Left lung (tissue), 14 donors: ENCODE measurements at places on chromosomes 7 and 10. TPM values are rescaled to one million over a fixed set of nuclear protein-coding genes. Genes with fewer than 3 reads are reported as not detected.

DNA sequence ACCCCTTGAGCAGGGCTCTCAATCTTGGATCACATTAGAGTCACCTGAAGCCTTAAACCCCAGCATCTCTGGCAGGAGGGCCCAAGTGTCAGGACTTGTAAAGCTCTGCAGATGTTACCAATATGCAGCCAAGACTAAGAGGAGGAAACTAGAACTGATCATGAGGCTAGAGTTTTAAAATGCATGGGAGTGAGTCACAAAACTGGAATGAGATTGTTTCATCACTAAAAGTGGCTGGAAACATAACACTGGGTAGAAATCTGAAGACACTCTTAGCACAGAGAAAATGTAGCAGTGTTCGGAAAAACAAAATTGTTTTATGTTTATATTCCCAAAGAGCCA is 63.3 kb upstream of the GHITM start:
- no peak for DNase-seq

DNA sequence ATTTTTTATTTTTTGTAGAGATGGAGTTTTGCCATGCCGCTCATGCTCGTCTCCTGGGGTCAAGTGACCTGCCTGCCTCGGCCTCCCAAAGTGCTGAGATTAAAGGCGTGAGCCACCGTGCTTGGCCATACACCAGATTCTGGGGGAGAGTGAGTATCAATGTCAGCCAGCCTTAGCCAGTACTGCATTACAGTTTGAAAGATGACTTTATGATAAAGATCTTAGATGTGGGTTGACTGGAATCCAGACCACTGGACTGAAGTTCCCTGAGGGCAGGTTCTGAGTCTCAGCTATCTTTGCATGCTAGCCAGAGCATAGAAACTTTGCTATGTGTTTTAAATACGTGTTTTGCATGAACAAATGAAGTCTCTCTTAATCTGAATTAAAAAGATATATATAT is 117.2 kb upstream of the EFCAB10 start:
- DNase-seq = no peak

LRRC4 gene
- total RNA-seq = 24.4 TPM

DNA sequence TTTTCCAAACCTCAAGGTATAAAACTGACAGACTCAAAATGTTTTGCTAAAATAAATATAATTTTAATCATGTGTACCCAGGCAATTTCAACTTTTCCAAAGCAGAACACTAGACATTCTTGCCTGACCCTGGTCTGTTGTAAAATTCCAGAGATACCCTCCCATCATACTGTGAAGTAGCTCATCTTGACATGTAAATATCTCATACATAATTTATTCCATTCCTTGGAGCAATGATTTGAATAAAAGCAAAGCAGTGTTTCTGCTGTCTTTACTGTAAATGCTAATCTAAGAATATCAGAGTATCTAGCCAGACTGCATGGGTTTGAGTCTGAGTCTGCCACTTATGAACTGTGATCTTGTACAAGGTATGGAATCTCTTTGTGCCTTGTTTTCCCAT is 68.9 kb downstream of the TES start:
- no peak for DNase-seq

- DNase-seq = peak; percentile 31
These were observed 6.8 kb upstream of the LAT2 start for GRCh38 chr7:74202841-74203556.

HABP2 gene
- total RNA-seq = 0.24 TPM

GRCh38 chr7:106864298-106865081 is 592 bp upstream of the PIK3CG start:
- DNase-seq = no peak

DNA sequence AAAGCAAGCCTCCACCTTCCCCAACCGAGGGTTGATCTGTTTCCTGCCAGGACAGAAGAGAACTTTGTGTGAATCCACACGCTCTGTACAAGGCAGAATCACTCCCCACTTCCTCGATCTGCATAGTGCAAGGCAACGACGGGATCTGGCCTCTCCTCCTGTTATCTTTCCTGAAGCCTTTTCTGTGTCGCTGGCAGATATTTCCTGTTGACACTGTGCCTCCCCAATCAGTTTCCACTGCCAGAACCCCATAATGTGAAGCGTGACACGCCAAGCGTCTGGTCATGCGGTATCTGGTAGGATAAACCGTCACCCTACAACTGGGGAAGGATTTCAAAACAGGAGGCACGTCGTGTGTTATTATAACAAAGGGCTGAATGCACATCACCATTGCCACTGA is 57.2 kb downstream of the FAM171A1 start:
- no peak for DNase-seq

GPC2 gene
- total RNA-seq = 3.5 TPM

DNA sequence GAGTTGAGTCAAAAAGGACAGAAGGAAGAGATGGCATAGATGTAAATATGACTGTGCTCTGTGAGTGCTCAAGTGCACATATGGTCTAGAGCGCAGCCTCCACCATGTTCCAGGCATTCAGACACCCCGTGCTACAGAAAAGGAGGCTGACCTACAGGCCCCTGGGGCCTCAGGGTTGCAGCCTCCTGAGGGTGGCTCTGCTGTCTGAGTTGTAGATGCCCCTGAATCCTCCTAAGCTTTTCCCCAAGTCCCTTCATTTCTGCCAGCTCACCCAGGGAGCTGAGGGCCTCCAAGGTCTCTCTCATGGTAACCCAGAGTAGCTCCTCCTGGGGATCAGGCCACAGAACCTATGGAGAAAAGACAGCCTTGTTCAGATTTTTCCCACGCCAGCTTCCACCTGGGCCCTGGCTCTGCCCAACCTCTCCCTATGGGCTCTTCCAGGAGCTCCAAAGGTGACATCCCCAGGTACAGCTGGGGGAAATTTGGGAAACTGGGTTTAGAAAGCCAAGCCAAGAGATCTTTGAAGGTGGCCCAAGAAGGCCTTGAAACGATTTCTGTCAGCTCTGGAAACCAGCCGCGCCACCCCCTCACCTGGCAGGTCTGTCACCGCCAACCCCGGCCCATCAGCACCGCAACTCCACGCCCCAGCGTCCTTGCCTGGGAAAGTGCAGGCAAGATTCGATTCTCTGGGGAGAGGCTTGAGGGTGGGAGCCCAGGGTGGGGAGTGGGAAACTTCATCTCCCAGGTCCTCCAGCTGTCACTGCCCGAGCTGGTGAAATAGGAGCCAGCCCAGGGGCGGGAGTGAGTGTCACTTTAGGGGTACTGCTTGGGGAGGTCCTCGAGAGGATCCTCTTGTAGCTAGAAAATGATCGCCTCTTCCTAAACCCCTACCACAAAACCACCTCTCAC is 2.4 kb downstream of the ZNF467 start:
- DNase-seq = no peak

DNA sequence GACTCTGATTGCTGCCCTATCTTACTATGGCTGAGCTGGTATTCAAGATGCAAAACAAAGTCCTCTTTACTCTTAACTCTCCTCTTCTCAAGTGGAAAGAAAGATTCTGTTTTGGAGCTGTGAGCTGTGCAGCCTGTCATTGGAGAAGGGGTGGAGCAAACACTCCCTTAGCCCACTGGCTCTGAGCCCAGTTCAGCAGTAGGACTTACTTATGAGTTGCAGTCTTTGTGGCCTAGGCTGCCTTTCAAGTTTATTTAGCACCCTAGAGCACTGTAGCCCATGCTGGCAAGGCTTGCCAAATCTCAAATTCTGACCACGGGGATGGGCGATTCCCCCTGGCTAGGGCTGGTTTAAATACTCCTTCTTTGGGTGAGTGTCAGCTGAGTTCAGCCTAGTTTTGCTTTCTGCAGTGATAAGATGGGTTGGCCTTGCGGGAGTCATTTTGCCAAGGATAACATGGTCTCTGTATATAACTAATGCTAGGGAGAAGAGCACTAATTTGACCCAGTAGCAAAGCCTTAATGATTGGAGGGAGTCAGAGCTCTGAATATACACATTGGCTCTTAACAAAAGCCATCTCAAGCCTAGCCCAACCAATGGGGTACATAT is 110.2 kb downstream of the MYO3A start:
- peak; percentile 31 for DNase-seq

GRCh38 chr7:80298201-80298600 is 163.6 kb downstream of the GNAI1 start:
- no peak for DNase-seq

SPOCK2 gene
- total RNA-seq = 69.7 TPM

DNA sequence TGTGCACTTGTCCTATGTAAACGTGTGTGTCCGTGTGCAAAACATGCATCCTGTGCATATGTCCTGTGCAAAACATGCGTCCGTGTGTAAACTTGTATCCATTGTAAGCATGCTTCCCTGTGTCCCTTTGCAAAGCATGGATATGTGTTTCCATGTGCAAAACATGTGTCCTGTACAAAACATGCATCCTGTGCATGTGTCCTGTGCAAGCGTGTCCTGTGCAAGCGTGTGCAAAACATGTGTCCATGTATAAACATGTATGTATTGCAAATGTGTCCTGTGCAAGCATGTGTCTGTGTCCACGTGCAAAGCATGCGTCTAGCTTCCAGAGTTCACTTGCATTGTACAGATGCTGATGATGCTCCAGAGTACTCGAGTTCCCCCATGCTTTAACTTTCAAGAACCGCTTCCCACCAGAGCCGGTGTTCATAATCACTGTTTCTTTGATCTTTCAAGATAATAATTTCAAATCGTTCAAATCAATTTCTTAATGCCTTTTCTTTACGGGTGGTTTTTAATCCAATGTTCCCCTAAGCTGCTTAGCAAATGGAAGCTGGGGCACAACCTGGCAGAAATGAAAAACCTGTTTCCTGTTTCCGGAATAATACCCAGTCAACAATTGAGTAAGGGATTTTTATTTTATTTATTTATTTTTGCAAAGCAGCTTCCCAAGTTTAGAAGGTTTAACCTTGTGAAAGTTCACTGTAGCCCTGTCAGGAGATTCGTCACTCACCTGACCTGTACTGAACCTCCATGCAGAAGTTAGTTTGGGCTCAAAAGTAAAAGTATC is 641 bp upstream of the ASB13 start:
- DNase-seq = no peak

CDK6 gene
- total RNA-seq = 20.3 TPM

ATP6V0A4 gene
- 7.3 TPM for total RNA-seq

NEUROD6 gene
- not detected for total RNA-seq

TAC1 gene
- total RNA-seq = not detected

DNA sequence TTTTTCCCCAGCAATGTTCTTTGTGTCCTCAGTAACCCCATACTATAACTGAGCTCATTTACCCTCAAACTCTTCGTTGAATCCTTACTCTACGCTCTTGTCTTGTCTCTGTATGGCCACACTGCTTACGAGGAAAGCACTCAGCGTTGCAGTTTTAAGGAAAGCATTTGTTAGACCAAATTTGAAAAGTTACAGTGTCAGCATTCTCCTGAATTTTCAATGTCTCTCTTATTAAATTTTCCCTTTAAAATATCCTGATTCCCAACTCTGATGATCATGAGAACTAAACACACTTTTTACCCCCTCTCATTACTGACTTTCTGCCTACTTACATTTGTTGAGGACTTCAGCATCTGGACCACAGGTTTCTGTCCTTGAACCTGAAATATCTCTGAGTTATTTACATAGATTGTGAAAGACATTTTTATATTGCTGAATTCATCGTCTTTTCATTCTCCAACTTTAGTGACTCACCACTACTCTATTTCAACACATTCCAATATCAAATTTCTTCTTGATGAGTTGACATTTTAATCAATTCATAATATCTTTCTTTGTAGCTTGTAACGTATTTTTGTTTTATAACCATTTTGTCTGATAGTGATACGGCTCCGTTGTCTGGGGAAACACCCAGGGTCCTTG is 19.8 kb upstream of the VWDE start:
- no peak for DNase-seq

GRCh38 chr7:99029466-99030435 is 114.2 kb downstream of the SMURF1 start:
- DNase-seq = no peak

- no peak for DNase-seq
These were observed 206.5 kb upstream of the CNTNAP2 start for GRCh38 chr7:145909991-145910513.

NOLC1 gene
- total RNA-seq = 34.1 TPM

- no peak for DNase-seq
These were observed 421.4 kb downstream of the PLXNA4 start for GRCh38 chr7:132154695-132155471.

CYP3A4 gene
- total RNA-seq = not detected

DNA sequence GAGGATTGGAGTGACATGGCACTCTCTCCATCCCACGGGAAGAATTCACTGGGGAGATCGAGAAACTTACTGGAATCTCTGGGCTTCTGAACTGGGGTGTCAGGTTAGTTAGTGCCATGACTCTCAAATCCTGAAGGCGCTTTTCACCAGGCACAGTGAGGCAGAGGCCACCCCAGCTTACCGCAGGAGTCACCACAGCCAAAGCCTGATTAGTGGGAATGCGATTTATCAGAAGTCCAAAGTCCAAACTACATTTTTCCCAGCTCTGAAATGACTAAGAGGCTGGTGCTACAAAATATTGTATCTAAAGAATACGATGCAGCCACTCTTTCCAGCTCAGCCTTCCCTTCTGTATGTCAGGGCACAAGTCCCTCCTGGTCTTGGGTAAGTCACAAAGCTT is 334.8 kb upstream of the SHH start:
- no peak for DNase-seq

HOXA11 gene
- total RNA-seq = 0.10 TPM

SRRM3 gene
- 0.94 TPM for total RNA-seq

DNA sequence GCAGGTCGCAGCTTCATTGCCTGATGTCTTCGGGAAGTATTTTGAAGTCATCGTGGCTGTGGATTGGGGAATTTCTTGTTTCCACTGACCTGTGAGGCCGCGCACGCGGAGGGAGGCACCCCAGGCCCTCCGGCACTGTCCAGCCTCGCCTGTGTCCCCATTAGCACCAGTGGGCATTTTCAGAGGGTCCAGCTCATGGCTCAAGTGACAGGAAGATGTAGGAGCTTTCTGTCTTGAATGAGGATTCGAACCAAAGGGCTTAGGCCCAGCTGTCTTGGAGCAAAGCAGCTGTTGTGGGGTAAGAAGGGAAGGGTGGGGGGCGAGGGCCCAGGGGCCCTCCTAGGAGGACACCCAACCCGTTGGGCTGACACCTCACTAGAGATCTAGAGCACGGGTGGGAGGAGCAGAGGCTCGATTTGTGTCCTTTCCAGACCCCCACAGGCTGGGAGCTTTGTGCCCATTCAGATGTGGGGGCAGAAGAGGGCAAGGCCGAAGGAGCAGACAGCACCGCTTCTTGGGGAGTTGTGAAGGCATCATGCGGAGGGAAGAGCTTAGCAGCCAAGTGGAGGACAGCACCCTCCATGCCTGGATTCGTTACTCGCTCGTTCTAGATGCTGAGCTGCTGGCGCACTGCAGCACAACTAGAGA is 914 bp downstream of the ZNF37A start:
- no peak for DNase-seq

- DNase-seq = no peak
These were observed 1066.0 kb upstream of the CELF2 start for GRCh38 chr10:9951481-9952257.

RPP38 gene
- total RNA-seq = 11.7 TPM

TYW1B gene
- 9.7 TPM for total RNA-seq

LBX1 gene
- 0.18 TPM for total RNA-seq

- no peak for DNase-seq
These were observed 126.8 kb downstream of the MAD1L1 start for GRCh38 chr7:2105917-2106316.

HYAL4 gene
- not detected for total RNA-seq

GRCh38 chr7:2709553-2710285 is 21.7 kb downstream of the AMZ1 start:
- peak; percentile 65 for DNase-seq

GRCh38 chr7:128071801-128072200 is 40.6 kb upstream of the LRRC4 start:
- no peak for DNase-seq

- no peak for DNase-seq
These were observed 20.9 kb downstream of the MAP3K8 start for GRCh38 chr10:30454744-30455510.

NEBL gene
- 65.9 TPM for total RNA-seq
